ENCODE measurements at places on chromosomes 7 and 10.

GRCh38 chr7:130872756-130873448 lies 138.9 kb upstream of the KLF14 start:
- no peak for DNase-seq

DNA sequence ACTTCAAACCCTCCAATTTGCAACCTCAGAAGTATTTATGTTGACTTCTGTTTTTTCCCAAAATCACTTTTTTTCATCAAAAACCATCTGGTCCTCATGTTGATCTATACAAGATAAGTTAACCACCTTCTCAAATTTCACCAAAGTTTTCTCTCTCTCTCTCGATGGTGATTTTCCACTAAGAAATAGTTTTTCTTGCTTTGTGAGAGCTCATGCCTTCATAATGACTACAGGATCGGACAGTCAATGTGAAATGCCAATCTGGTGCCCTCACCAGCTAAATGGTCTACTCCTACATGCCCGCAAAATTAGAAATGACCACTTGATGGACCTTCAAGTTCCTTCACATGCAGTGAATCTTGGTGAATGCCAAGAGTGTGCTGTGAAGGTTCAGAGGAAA lies 40.4 kb downstream of the CNNM1 start:
- DNase-seq, result no peak

DNA sequence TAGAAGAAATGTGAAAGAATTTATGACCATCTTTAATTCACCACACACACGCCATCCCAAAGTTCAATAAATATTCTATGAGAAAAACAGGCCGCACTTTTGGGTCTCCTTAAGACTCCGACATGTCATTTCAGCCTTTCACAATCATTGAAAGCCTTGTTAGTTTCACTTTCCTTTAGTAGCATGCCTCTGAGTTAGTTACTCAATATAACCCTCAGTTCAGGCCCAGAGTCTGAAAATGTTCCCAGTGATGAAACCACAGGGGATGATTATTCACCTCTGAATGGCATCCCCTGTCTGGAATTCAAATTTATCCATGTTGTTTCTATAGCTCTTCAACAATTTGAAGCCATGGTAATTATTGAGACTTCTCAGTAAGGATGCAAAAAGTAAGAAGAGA lies 278.1 kb upstream of the NRP1 start:
- DNase-seq, result no peak

DNA sequence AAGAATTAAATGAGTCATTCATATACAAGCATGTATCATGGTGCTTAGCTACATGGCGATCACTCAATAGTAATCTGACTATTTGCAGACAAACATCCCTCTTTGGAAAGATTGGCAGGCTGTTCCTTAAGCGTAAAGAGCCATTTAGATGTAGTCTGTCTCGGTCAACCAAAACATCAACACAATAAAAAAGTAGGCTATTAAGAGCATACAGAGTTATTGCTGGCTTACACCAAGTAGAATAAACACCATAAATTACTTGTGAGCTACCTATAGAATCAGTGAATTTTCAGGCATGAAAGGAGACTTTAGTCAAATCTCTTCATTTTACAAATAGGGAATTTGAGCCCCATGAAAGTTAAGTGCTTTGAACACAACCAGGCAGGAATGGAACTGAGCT lies 171.7 kb upstream of the FAM171A1 start:
- DNase-seq, result no peak

- DNase-seq, result no peak
Observed at GRCh38 chr7:44101303-44101965, 2.7 kb upstream of the AEBP1 start.

DNA sequence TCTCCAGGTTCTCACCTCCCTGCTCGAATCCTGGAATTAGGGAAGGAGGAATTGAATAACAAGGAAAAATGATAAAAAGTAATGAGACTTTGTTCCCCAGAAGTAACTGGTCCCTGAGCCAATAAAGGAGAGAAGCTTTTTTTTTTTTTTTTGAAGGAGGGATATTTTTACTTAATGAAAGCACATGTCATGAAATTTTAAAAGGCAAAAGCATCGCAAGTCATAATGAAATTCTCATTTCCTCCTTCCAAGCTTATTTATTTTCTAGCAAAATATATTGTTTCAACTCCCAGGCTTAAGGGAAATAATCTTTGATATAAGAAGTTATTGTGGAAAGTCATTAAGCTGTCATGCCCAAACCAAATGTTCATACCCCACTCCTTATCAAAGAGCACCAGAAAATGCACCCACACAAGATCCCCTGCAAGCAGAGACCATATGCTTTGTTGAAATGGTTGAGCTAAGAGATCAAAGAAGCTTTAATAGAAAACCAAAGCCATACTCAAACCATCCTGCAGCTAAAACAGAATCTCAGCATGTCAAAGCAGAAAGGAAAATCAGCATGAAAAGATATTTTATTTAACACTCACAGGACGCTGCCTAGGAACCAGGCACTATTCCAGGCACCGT lies 16.7 kb upstream of the ABCC2 start:
- DNase-seq, result no peak

- no peak for DNase-seq
Observed at GRCh38 chr7:41005374-41005901, 697.5 kb downstream of the INHBA start.

DNA sequence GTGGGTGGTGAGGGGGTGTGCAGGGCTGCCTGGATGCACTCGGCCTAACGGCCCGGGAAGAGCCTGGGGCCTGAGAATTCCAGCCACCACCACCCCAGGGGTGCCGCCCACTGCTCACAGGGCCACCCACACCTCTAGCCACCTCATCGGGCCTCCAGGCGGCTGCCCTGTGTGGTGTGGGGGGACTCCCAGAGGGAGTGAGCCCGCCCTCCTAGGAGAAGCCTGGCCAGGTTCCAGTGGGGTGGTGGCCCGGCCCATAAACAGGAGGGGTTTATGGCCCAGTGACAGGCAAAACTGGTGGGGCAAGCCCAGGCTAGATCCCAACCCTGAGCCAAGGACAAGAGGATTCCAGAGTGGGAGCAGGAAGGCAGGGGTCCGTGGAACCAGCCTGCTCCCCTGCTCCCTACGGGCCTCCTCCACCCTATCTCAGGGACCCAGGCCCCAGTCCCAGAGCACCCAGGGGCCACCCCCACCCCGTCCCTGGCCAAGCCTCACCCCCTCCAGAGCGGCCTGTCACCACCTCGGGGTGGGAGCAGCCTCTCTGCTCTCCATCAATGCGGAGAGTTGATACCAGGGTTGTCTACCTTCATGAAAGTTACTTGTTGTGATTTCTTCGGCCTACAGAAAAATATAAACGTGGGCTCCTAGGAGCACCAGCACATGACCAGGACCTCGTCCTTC lies 20.2 kb upstream of the PDGFA start:
- no peak for DNase-seq

DNA sequence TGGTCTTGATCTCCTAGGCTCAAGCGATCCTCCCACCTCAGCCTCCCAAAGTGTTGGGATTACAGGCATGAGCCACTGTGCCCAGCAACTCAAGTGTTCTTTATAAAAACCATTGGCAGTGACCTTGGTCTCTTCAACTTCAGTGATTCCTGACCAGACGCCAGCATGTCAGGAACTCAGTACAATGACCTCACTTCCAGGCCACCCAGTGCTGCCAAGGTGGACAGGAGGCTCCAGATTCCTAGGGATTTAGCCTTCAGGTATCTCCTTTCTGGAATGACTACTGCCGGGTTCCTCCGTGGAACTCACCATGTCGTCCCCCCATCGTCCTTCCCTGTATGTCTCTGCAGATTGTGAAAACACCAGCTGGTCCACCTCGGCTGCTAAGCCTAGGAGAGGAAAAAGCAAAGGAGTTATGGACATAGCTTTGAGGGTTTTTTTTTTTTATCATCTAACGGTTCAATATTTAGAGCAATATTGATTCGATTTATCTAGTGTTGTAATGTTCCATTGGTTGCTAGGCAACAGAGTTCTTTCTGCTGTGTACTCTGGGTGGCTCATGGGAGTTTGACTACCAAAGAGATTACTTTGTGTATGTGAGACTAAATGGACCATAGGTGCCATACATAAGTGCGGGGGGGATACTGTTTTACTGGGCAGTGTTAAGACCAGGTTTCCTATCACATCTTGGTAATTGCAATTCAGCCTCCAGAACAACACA lies 425.8 kb upstream of the AUTS2 start:
- DNase-seq, result no peak

DNA sequence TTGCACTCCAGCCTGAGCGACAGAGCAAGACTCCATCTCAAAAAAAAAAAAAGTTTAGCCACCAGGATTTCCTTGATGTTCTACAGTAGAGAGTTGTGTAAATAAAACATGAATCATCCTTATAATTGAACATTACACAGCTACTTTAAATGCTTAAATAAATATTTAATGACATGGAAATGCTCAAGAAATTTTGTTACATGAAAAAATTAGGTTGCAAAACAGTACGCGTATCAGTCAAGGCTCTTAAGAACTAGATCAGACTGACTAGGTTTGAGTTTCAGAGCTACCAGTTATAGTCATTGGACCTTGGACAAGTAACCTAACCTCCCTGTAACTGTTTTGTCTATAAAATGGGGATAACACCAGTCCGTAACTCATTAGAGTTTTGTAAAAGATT lies 38.7 kb upstream of the GSAP start:
- DNase-seq, result no peak

- DNase-seq, result no peak
Observed at GRCh38 chr10:97078261-97078937, 107.4 kb downstream of the SLIT1 start.

DNA sequence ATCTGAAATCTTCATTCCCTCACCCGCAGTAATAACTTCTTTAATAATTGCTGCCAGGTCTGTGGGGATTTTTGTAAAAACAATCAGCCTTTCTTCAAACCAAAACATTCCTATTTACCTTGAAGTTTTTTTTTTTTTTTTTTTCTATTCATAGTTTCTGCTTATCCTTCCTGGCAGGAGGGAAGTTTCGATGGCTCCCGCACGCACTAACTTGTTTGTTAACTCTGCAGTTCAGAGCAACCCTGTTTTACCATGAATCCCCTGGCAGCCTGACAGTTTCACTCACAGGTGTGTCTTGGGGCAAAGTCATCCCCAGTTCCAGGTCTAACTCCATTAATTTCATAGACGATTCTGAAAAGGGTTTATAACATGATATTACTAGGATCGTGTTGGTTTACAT lies 149.3 kb downstream of the KLF6 start:
- no peak for DNase-seq

Data from SK-N-MC (cell line).